ENCODE measurements at places on chromosomes 1 and 21. TPM values are rescaled to one million over a fixed set of nuclear protein-coding genes. Genes with fewer than 3 reads are reported as not detected.

The CYP4X1 gene
- 0.97 TPM for polyA plus RNA-seq

The NCF2 gene
- polyA plus RNA-seq = 15.9 TPM

The LDLRAD2 gene
- 0.88 TPM for polyA plus RNA-seq

The AVPR1B gene
- not detected for polyA plus RNA-seq

The CAP1 gene
- polyA plus RNA-seq = 110 TPM

The PADI4 gene
- polyA plus RNA-seq = 0.17 TPM

The PDZK1IP1 gene
- polyA plus RNA-seq = 0.42 TPM

The SEMA4A gene
- 2.1 TPM for polyA plus RNA-seq

The CFHR5 gene
- 0.10 TPM for polyA plus RNA-seq

The C1orf210 gene
- polyA plus RNA-seq = not detected

The ARMH1 gene
- 9.6 TPM for polyA plus RNA-seq

The SH3BGR gene
- 3.0 TPM for polyA plus RNA-seq

The CFAP107 gene
- not detected for polyA plus RNA-seq

DNA sequence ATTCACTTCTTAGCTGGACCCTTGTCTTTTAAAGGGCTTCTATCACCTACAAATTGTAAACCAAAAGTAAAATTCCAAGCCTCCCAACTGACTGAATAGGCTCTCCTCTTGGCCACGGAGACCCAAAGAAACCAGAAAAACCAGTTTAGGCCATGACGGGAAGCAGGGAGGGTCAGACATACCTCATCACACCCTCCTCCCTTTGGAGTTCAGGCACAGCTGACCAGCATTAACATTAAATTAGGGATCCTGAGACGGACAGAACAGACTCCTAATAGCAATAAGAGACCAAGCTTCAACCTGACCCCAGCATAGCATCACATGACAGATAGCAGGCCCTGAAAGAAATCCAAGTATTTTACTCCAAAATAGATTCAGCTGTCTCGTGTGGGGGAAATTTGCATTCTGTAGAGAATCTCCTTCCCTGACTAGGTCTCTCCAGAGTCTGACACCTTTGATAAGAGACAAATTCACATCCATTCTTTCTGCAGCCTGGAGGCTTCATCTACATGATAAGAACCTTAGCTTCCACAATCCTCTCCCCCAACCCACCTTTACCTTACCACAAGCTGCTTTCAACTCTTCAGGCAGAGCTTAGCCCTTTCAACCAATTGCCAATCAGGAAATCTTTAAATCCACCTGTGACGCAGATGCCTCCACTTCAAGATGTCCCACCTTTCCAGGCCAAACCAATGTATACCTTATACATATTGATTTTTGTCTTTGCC lies 177.1 kb upstream of the RAB4A start:
- no peaks in the 10 kb centered on the region for H3K4me1 ChIP-seq
- H3K4me3 ChIP-seq = no peak overlapping the region
- H3K36me3 ChIP-seq = no peaks in the 10 kb centered on the region
- DNase-seq = no peak

DNA sequence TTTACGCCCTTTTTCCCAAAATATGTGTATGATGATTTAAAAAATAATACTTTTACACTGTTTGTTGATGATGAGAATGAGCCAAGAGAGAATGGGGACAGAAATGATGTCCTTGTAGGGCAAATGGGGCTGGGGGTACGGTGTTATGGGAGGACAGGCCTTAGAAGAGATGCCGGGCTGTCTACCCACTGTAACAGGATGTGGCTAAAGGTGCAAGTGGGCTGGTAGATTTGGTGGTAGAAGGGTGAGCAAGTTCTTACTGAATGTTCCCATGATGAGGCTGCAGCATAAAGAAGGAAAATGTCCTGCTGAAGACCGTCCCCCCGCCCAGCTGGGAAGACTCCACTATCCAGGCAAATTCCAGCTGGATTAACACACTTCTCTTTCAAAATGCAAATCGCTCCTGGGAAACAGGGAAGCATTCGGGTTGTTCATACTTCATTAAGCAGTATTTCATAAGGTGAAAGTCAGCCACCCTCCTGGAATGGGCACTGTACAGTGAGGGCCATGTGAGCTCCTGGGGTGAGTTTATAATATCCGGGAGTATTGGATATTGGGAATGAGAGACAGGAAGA lies 14.0 kb downstream of the GPA33 start:
- H3K4me1 ChIP-seq = no peaks in the 10 kb centered on the region
- no peaks in the 10 kb centered on the region for H3K36me3 ChIP-seq
- no peak overlapping the region for H3K27ac ChIP-seq
- no peak for DNase-seq
- no peaks in the 10 kb centered on the region for H3K27me3 ChIP-seq

DNA sequence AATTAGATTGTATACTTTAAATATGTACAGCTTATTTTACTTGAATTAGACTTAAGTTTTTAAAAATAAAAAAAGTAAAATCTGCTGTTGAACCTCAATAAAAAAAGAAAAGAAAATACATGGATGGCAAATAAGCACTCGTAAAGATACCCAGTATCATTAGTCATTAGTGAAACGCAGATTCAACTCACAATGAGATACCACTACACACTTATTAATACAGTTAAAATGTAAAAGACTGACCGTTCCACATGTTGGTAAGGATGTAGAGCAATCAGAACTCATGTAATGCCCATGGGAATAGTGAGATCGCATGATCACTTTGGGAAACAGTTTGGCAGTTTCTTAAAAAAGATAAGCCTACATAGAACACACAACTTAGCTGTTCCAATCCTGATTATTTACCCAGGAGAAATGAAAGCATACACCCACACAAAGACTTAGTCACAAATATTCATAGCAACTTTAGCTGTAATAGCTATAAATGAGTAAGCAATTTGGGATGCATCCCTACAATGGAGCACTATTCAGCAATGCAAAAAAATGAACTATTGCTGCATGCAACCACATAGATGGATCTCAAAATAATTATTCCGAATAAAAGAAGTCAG lies 7.3 kb downstream of the SH2D1B start:
- DNase-seq = no peak
- no peaks in the 10 kb centered on the region for H3K4me1 ChIP-seq
- H3K36me3 ChIP-seq = no peaks in the 10 kb centered on the region
- H3K27ac ChIP-seq = no peak overlapping the region

- no peak for DNase-seq
- H3K4me1 ChIP-seq = no peaks in the 10 kb centered on the region
- H3K27ac ChIP-seq = no peak overlapping the region
- H3K4me3 ChIP-seq = no peak overlapping the region
Observed at GRCh38 chr1:33424205-33424604, 6.7 kb downstream of the PHC2 start.

GRCh38 chr1:187374082-187374481 lies 545.3 kb downstream of the PLA2G4A start:
- no peaks in the 10 kb centered on the region for H3K27me3 ChIP-seq
- H3K4me1 ChIP-seq = no peaks in the 10 kb centered on the region
- H3K4me3 ChIP-seq = no peak overlapping the region
- H3K36me3 ChIP-seq = no peaks in the 10 kb centered on the region
- H3K27ac ChIP-seq = no peak overlapping the region

GRCh38 chr1:92314024-92314423 lies 15.2 kb downstream of the RPAP2 start:
- H3K27me3 ChIP-seq = no peaks in the 10 kb centered on the region
- H3K4me3 ChIP-seq = no peak overlapping the region
- no peak overlapping the region for H3K27ac ChIP-seq

- H3K4me1 ChIP-seq = no peaks in the 10 kb centered on the region
- no peak for DNase-seq
- no peak overlapping the region for H3K27ac ChIP-seq
- no peak overlapping the region for H3K4me3 ChIP-seq
Observed at GRCh38 chr1:226370144-226370923, 37.6 kb downstream of the PARP1 start.

GRCh38 chr1:111565079-111565478 lies 54.5 kb upstream of the RAP1A start:
- no peak for DNase-seq
- no peak overlapping the region for H3K27ac ChIP-seq
- H3K36me3 ChIP-seq = no peaks in the 10 kb centered on the region

DNA sequence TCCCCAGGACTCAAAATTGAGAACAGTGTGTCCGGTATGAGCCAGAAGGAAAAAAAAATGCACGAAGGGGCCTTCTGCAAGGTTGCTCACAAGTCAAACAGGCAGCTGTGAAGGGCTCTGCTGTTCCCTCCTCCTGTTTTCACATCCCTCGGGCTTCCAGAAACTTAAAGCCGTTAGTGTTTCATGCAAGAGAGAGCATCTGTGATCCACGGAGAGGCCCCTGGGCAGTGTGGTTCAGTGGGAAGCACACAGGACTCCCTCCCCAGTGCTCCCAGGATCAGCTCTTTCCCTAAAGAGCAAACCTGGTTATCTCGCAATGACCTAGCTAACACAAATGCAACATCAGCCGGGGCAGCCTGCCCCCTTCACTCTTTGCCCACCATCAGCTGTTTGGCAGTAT lies 2.9 kb upstream of the MATN1 start:
- H3K36me3 ChIP-seq = no peaks in the 10 kb centered on the region
- no peak overlapping the region for H3K4me3 ChIP-seq
- DNase-seq = no peak
- H3K27me3 ChIP-seq = no peaks in the 10 kb centered on the region

DNA sequence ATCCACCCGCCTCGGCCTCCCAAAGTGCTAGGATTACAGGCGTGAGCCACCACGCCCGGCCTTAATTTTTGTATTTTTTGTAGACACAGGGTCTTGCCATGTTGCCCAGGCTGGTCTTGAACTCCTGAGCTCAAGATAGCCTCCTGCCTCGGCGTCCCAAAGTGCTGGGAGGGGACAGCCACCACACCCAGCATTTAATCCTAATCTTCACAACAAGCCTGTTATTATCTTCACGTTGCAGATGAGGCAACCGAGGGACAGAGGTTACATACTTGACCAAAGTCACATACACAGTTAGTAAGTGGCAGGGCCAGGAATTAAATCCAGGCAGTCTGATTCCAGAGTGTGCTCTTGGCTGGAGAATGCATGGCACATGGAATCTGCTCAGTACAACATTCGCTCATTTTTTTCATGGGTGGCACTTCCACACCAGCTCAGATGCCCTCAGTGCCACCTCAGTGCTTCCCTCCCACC lies 4.8 kb upstream of the GPR37L1 start:
- peaks cover 2% of the 10 kb centered on the region for H3K4me1 ChIP-seq
- H3K27ac ChIP-seq = no peak overlapping the region
- no peaks in the 10 kb centered on the region for H3K36me3 ChIP-seq
- DNase-seq = no peak
- no peaks in the 10 kb centered on the region for H3K27me3 ChIP-seq
- H3K4me3 ChIP-seq = no peak overlapping the region

DNA sequence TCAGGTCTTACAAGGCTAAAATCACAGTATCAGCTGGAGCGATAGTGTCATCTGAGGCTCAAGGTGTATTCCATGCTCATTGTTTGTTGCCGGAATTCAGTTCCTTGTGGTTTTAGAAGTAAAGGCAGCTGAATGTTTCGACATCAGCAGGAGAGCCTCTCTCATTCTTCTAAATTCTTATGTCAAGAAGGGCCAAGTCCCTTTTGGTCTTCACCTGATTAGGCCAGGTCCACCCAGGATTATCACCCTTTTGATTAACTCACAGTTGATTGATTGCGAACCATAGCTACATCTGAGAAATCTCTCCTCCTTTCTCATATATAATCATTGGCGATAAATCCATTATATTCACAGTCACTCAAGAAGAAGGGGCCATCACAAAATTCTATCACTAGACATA lies 806.7 kb upstream of the PRMT6 start:
- H3K4me1 ChIP-seq = no peaks in the 10 kb centered on the region
- H3K4me3 ChIP-seq = no peak overlapping the region
- H3K27ac ChIP-seq = no peak overlapping the region
- H3K27me3 ChIP-seq = no peaks in the 10 kb centered on the region

DNA sequence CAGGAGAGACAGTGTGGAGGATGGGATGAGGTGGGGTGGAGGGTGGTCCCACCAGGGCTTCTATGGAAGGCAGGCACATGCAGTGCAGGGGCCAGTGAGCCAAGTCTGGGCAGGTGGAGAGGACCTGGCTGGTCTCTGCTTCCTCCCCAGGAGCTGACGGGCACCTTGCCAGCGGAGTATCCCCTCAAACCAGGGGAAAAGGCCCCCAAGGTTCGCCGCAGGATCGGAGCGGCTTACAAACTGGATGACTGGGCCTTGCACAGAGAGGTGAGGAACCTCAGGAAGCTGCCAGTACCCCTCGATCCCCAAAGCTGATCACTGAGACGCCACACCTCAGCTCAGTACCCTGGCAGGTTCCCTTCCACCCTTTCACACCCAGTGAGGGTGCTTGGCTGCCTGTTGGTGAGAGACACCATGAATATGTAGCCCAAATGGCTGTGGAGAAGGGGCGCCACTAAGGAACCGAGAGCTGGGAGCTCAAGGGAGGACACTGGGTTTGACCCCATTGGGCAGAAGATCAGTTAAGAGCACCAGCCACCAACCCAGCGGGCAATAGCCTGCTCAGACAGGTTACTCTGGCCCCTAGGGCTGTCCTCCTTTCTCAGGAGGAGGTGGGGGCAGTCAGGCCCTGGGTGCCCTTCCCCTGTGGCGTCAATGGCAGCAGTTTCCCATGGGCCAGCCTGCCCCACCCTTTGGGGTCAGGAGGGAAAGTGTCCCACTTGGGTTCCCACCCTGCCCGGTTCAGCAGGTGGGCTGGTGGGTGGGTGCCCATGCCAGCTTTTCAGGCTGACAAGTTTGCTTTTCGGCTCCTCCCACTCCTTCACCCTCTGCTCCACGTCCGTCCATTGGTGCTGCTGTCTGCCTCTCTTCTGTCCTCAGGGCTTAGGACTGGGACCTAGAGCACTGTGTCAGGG lies 5.5 kb downstream of the INAVA start:
- no peak overlapping the region for H3K4me3 ChIP-seq
- no peaks in the 10 kb centered on the region for H3K27me3 ChIP-seq
- H3K4me1 ChIP-seq = no peaks in the 10 kb centered on the region

- no peaks in the 10 kb centered on the region for H3K36me3 ChIP-seq
- no peak overlapping the region for H3K4me3 ChIP-seq
- peaks cover 31% of the 10 kb centered on the region for H3K4me1 ChIP-seq
- H3K27ac ChIP-seq = no peak overlapping the region
- H3K27me3 ChIP-seq = no peaks in the 10 kb centered on the region
Observed at GRCh38 chr1:21312407-21312992, 22.2 kb upstream of the ECE1 start.

DNA sequence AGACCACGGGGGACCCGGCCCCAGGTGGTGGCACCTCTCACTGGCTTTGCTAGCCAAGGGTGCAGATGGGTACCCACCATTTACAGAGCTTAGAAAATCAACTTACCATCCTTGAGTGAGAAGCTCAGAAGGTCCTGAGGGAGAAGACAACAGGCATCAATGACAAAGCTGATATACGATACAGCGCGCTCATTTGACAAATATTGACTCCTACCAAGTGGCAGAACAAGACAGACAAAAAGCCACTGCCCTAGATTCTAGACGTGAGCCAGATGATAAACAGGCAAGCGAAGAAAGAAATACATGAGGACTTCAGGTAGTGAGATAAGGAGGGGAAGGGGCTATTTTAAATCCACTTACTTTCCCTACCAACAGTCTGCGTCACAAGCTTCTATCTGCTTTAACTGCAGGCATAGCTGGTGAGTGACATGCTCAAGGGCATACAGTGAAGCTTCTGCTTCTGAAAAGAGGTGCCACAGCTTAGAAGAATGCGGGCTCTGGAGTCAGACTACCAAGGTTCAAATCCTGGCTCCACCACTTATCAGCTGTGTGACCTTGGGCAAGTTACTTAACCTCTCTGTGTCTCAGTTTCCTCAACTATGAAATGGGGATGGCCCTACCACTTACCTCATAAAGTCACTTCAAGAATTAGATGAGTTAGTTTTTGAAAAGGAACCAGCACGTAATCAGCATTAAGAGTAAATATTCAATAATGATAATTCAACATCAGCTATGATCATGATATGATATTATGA lies 29.1 kb downstream of the TMCO4 start:
- no peaks in the 10 kb centered on the region for H3K36me3 ChIP-seq
- H3K27ac ChIP-seq = no peak overlapping the region

All from ovary (tissue), 10 donors.